Activated T-cell treated with anti-CD3 and anti-CD28 coated beads, Interleukin-2, amount 50 U/mL, for 24 hours (primary cell): ENCODE measurements at places on chromosomes 7 and 10.

GRCh38 chr10:6062101-6062771, at the start of gene IL2RA:
TSS of gene IL2RA (minus strand) at chr10:6062367. CDS start at chr10:6062151, 216 bp downstream.
- peak; percentile 88 for DNase-seq

GRCh38 chr7:121219026-121219425, 109.8 kb upstream of the WNT16 start:
- DNase-seq = no peak

DNA sequence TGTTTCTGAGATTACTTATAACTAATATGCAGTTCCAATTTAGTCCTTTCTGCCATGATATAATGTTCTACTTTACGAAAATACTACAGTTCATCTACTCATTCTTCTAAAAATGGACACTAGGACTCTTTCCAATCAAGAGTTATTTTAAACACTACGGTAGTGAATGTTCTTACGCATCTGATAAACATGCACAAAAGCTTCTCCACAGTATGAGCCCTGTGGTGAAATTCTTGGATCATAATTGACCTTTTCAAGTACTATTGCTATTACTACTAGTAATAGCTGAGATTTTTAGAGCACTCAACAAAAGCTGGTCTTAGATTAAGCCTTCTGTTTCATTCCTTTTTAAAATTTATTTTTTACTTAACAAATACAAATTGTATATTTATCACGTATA, 106.4 kb downstream of the CH25H start:
- no peak for DNase-seq

DNA sequence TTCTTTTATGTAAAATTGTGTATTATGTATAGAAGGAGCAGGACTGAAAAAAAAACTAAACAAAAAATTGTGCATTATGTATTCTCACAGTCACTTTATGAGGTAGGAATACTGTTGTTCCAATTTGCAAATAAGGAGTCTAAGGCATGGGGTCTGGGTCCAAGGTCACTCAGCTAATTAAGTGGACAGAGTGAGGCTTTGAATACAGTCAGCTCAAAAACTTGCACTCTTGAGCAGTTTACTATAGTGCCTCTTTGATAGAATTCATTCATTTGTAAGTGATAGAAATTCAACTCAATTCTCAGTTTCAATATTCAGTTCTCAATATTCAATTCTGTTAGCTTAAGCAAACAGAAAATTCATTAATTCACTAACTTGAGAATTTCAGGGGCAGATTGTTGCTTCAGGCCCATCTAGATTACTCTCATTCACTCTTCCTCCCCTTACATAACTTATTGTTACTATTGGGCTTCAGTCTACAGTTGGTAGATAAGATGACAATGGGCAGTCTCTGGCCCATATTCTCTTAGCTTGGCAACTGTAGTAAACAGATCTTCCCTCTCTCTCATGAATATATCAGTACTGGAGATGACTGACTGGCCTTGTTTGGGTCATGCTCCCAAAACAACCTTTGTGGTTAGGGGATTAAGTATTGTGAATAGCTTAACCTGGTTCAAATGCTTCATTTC, 86.6 kb downstream of the BTAF1 start:
- DNase-seq = no peak

DNA sequence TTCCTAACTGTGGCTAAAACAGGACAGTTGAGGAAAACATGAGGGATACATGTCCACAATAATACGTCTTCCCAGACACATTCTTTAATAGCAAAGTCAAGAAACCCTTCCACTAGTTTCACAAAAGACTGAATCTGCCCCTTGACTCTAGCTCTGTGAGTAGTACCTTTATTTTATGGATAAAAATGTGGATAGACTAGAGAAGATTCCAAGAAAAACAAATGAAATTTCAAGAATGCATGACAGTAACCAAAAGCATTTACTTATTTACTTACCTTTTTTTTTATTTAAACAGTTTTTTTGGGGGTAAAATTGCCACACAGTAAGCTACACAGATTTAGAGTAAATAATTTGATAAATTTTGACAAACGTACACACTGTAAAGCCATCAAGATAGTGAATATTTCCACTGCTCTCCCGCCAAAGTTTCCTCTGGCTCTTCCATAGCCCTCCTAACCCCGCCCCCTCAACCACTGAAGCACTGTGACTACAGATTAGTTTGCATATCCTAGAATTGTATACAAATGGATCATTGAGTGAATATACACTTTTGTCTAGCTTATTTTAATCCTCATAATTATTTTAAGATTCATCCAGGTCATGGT, 420.4 kb upstream of the ZMIZ1 start:
- no peak for DNase-seq

GRCh38 chr7:158680754-158681153, 23.9 kb downstream of the NCAPG2 start:
- DNase-seq = no peak

DNA sequence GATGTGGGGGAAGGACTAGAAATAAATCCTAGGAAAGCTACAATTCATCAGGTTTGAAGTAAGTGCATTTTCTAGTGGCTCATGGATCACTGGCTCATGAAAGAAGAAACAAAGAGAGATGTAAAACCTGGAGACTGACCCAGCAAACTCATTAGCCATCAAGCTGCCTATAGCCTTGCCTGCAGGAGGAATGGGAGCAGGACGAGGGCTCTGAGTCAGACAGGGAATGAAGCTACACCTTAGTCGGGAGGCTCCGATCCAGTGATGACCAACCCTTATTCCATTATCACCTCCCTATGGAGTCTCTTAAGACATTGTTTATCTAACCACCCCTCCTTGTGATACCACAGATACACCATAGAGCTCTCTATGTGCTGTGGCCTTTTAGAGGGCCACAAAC, 112.5 kb upstream of the WDR11 start:
- DNase-seq = no peak

GRCh38 chr7:79403879-79404278, 49.6 kb downstream of the MAGI2 start:
- no peak for DNase-seq

DNA sequence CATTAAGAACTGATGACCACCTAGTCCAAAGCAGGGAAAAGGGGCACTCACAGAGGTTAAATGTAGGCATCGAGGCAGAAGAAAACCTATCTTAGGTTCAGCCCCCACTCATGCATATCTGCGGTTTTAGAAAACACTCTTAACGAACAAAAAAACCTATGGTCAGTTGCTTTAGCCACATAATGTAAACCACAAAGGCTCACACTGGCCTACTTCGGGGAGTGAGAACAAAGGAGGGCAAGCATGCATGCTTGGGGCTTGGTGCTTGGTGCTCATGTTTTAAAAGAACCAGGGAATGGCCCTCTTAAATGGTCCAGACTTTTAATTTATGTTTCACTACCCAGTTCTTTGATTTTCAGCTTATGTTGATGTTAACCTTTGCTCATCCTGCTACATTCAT, 14.2 kb downstream of the INSYN2A start:
- DNase-seq = no peak

GRCh38 chr10:102597131-102597991, 46.9 kb upstream of the TRIM8 start:
- DNase-seq = no peak

DNA sequence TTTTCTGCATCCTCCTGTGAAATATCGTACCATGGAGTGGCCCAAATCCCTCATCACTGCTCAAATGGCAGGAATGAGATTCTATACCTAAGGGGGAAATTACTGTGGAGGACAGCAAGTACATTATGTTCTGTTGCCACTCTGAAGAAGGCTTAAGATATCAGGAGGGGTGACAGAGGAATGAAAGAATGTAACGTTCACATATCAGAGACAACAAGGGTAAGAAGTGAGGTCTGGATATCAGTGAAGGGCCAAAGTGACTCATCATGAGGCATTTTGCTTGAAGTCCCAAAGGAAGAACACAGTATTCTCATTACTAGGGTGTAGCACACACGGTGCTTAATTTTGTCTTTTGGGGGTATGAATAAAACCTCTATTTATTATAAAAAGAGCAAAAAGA, 71.5 kb upstream of the SLC13A1 start:
- no peak for DNase-seq

DNA sequence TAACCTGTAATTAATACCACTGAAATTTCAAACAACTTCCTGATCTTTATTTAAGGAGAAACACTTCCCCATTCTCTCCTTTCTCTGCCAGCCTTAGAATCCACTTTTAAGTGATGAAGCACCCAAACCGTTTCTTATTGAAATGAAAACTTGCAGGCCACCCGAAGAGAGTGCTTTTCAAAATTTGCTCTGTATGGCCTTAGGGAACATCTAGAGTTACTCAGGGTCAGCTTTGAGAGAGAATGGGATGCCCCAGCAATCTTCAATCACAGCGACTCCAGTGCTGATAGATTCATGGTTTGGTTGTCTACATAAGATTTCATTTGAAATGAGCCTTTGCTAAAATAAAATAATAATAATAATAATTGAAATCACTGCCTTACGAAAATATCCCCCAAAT, 323.1 kb downstream of the PCLO start:
- DNase-seq = no peak

DNA sequence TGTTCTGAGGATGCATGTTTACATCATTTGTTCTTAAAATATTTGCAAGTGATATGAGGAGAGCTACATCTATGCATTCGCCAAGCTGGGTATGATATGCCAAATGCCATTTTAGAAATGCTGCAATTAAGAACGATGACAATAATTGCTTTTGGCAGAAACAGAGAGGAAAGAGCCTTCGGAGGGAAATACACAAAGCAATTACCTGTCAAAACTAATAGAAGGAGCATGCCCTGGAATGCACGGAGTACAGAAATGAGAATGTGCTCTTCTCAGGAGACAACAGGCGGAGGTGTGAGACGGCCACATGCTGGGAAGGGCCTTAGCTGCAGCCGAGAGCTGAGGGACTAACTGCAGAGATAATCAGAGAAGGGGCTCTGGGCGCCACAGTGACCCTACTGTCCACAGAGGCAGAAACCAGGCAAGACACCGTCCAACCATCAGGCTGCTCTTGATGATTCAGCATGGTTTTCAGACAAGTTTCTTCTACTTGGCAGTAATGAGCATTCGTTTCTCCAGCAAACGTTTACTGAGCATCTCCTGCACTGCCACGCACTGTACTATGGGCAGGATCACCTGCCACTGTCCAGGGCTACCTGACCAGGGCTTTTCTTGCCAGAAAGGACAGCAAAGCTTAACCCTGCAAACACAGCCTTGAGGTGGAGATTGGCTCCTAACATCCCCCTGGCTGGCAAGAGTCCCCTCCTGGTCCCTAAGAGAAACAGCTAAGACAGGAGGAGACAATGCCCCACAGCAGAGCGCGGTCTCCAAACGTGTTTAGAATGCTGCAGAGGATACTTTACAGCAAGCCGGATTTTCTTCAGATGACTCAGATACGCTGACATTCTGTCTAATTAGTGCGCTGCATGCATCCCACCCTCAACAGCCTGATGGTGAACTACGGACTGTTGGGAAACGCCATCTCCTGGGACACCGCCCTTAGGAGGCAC, 18.1 kb downstream of the VIPR2 start:
- peak; percentile 16 for DNase-seq

GRCh38 chr10:123073187-123073586, 62.6 kb upstream of the HMX3 start:
- DNase-seq = no peak

GRCh38 chr10:79044846-79045245, 23.9 kb upstream of the ZMIZ1 start:
- peak; percentile 25 for DNase-seq

DNA sequence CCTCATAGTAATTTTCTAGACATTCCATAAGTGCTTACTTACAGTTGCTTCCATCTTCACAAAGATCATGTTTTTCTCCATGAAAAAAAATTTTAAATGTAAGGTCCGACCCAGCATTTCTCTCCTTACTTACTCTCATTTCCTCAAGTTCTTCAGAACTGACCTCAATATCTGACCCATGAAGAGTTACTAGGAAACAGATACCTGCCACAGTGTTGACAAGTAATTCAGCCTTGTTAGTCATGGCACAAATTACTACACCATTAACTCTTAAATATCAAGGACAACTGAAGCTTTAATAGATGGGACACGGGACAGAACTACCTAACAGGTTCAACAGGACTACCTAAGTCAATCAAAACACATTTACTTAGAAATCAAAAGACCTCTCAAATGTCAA, 316.2 kb downstream of the POM121L12 start:
- DNase-seq = no peak

DNA sequence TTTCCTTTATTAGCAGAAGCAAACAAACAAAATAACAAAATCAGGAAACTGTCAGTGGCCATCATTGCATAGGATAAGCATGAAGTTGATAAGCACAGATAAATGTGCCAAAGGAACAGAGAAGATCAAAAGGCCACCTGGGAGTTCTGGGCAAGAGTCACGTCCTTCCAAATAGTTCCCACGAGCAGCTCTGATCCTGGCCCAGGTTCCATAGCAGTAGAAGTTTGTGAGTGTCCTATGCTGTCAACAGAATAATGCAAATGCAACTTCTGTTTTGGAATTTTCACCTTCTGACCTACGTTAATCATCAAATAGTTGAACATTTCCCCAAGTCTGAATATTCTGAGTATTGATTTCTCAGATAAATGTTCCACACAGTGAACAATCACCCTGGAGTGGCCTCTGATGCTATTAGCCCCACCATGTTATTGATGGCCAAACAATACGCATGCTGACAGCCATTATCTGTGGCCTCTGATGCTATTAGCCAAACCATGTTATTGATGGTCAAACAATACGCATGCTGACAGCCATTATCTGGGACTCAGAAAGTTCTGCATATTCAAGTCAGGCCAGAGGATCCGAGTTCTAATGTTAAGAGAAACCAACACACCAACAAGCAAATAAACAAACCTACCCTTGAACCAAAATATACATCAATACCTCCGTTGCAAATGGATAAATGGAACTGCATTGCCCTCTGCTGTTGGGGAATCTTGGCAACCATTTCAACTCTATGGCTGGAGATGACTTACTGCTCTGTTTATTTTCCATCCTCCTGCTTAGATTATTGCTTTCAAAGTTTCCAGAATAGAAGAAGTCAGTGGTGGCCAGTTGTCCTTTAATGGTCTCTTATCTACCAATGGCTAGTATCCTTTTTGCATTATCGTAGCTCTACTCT, 63.3 kb downstream of the MRC1 start:
- DNase-seq = no peak

DNA sequence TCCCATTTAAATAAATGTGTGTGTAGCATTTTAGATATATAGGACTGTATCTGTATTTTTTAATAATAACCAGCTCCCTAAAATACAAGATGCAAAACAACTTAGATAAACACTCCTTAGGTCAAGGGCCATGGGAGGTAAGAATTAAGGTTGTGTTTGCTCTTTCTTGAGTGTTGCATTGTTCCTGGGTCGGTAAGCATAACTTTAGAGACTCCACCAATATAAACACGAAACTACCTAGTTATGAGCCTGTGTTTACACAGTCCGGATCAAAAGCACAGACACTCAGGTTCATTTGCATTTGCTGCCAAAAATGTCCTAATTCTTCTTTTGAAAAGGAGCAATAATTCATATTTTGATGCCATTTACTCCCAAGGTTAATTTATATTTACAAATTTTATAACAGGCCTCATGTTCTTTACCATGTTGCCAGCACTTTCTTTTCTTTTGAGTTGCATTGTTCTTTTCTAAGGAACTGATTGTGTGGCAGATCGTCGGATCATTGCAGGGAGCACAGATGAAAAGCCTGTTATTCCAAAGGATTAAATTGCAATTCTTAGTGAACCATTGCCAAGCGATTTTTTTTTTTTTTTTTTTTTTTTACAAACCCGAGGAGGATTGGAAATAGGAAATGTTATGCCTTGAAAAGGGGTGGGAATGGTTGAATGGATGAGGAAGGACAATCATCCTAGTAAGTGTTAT, 45.8 kb upstream of the GLCCI1 start:
- no peak for DNase-seq
